Activated CD8-positive, alpha-beta memory T cell treated with anti-CD3 and anti-CD28 coated beads for 4 hours (primary cell): ENCODE measurements at places on chromosomes 11 and 22.

GRCh38 chr11:58057481-58057880, 26.7 kb downstream of the OR6Q1 start:
- DNase-seq = no peak

- no peak for DNase-seq
Measured at GRCh38 chr11:18578975-18579598, 9.4 kb downstream of the UEVLD start.

- DNase-seq = no peak
Measured at GRCh38 chr22:47927648-47928210, 1165.3 kb downstream of the TBC1D22A start.

DNA sequence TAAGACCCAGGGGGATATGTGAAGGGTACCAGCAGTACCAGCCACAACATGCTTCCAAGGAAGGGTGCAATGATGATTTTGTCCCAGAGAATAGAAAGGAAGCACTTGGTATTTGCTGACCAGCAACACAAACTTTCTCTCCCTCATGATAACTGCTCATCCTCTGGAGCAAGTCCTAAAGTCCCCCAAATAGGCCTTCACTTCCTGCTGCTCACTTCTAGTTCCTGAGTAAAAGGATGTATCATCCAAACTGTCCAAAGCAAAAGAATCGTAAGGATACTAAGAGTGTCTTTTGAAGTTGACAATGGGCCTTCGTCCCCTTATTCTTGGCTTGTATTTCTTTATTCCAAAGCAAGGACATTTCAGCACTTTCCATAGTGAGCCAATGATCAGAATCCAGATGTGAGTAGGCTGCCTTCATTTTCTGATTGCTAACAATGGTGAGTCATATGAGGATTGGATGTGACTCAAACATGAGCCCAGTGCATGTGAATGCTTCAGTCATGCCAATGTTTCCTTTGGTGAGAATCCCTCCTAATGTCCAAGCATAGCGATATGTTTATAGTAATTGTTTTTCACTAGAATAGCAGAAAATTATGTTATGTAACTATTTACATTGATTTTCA, 243.4 kb upstream of the POU2AF2 start:
- no peak for DNase-seq

GRCh38 chr22:49535527-49536125, 292.0 kb downstream of the BRD1 start:
- DNase-seq = no peak

DNA sequence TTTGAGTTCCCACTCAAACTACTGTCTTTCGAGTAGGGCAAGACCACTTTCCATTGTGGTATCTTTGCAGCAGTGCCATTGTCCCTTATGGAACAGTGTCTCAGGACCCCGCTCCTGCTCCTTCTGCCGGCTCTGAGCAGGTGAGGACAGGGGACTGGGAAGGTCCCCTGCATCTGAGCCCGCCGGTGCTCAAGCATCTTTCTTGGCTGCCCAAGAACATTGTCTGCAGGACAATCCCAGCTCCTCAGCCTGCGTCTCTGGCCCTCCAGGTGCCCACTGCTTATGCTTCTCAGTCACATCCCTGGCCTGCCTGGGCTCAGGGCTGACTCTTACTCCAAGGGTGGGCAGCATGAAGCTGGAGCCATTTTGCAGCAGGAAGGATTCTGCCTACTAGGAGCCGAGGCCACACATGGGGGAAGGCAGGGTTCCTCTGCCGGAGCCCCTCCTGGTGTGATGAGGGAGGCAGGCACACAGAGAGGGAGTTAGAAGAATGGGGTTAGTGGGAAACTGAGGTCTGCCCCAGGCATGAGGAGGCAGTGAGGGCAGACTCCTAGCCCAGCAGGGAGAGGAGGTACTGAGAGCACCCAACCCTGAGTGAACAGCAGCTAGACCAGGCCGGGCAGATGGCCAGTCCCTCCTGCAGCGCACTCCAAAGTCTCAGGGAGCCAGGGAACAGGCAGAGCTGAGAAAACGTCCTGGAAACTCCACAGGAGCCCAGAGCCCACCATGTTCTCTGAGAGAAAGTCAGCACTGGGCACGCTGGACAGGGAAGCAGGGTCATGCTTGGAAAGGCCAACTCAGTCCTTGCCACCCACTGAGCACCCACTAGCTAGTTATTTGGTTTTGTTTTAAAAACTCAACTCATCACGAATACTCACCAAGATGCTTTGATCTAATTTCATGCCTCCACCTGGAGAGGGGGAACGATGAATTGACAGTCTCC, 7.5 kb upstream of the PPARA start:
- no peak for DNase-seq

DNA sequence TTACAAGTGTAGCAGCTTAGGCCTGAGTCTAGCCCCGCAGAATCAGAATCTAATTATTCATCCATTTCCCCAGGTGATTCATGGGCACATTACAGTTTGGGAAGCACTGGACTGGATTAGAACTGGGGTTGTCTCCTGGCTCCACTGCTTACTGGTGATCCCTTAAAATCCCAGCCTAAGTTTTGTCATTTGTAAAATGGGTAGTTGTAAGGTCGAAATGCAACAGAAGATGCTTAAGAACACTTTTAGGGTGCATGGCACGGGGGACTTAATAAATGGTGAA, 1.3 kb downstream of the STX3 start:
- DNase-seq = no peak

DNA sequence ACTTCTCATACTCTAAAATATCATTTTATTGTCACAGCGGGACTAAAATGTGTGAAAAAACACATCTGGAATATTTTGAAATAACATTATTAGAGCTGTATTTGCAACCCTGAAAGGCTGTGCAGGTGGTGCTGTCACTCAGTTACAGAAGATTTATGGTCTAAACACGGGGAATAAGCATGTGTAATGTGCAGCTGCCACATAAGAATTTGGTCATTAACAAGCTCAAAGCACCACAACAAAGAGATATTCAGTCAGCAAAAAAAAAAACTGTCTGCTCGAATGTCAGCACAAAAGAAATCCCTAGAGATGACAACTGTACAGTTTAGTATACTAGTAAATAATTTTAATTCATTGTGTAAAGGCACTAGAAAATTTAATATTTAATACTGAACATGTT, 31.3 kb downstream of the TMEM123 start:
- no peak for DNase-seq

DNA sequence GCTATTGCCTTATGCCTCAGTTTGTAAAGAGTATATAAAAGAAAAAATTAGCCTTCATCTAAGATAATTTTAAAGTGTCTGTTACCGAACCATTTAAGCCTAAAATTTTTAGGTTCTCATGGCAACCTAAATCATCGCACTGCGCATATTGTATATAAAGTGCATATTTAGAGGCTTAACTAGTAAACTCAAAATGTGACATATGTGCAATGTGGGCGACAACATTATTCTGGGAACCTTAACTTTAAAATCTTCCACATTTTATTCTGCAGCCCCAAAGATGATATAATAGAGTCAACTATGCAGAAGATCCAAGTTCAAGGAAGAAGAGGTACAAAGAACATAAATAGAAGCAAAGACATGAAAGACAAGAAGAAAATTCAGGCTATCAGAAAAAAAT, 23.0 kb downstream of the CELF1 start:
- no peak for DNase-seq

- DNase-seq = no peak
Measured at GRCh38 chr22:39675947-39676346, 105.4 kb downstream of the CACNA1I start.

GRCh38 chr11:15852179-15852578, 504.2 kb downstream of the SOX6 start:
- DNase-seq = no peak

DNA sequence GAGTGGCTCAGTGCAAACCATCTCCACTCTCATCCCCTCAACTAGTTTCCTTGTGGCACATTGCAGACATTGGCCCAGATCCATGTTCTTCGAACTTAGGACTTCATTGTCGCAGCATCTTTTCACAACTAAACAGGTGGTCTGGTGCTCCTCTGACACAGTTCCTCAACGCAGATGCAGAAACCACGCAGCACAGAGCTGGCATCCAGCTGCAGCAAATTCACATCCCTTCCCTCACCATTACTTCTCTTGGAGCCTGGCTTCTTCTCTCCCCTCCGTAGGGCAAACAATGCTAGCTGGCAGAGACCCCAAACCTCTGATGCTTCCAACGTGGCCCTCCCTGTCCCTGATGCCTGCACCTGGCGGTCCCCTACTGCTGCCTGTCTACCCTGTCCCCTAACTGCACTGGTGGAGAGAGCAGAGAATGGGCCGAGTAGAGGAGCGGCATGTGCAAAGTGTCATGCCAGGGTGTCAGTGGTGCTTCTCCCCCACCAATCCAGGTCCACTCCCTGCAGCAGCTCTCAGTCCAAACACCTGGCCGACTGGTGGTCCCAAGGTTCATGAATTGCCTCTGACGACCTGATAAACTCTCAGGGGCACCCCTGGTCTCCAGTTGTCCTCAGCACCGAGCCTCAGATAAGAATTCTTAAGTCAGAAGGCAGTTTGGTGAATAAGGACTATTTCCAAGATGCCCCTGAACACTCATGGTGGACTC, 18.1 kb downstream of the TMPRSS13 start:
- no peak for DNase-seq

DNA sequence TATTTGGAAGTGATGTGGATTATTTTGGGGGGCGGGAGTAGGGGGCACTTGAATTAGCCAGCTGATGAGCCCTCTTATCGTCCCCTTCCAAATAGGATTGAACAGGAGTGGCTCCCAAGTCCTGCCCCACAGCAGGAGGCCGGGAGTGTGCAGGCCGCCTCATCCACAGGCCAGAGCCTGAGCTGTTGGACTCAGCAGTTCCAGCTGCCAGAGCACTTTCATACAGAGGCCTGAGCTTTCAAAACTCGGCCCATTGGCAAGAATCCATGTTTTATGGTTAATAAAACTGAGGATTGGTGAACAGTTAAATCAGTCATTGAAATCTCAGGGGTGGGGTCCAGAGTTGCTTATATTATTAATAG, 9.6 kb downstream of the FAM118A start:
- DNase-seq = no peak

DNA sequence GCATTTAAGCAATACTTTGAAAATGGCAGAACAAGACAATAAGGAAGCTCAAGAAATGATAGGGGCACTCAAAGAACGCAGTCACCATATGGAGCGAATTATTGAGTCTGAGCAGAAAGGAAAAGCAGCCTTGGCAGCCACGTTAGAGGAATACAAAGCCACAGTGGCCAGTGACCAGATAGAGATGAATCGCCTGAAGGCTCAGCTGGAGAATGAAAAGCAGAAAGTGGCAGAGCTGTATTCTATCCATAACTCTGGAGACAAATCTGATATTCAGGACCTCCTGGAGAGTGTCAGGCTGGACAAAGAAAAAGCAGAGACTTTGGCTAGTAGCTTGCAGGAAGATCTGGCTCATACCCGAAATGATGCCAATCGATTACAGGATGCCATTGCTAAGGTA, 51.9 kb downstream of the SPECC1L start:
- no peak for DNase-seq

GRCh38 chr11:31442086-31442485, 67.3 kb downstream of the IMMP1L start:
- DNase-seq = no peak

DNA sequence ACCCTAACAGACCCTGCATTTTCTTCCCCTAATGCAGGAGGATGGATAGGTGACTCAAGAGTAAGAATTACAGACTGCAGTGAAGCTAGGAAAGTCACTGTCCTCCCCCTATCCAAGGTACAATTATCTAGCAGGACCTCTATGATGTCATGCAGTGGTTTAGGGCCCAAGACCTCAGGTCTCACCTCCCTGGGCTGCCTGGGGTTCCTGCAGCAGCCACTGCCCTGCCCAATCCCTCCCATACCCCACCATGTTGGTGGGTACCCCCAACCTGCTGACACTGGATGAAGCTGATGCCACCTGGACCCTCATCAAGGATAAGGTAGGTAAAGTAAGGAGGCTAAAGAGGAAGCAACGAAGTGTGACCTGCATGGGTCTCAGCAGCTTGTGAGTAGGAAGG, at the start of gene C11orf42:
Gene C11orf42 (plus strand): TSS at position 192 of the 400 bp plus-strand sequence. CDS start 59 bp downstream, at position 251.
- DNase-seq = no peak

GRCh38 chr11:44625759-44626523, 60.5 kb downstream of the CD82 start:
- DNase-seq = no peak

DNA sequence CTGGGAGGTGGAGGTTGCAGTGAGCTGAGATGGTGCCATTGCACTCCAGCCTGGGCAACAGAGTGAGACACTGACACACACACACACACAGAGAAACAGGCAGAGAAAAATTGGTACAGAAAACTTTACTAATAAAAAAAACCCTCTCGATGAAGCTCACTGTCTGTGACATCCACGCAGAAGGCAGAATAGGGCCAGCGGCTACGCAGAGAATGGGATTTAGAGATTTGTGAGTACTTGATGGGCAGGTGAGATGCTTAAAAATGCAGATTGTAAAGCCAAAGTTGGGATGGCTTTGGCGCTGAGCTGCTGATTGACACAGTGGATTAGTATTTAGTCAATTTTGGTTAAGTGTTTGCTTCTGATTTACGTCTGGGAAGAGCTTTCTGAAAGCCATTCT, 561.1 kb downstream of the TBC1D22A start:
- DNase-seq = no peak

DNA sequence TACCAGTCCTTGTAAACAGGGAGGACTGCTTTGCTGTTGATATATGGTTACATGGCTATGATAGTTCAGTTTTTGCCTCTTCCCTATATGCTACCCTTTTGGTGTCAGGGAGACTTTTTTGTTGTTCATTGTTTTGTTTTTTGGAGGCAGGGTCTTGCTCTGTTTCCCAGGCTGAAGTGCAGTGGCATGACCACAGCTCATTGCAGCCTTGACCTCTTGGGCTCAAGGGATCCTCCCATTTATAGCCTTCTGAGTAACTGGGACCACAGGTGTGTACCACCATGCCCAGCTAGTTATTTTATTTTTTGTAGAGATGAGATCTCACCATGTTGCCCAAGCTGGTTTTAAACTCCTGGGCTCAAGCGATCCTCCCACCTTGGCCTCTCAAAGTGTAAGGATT, 38.6 kb upstream of the SPTBN2 start:
- no peak for DNase-seq

GRCh38 chr11:4095509-4096230, 1.1 kb downstream of the RRM1 start:
- no peak for DNase-seq

DNA sequence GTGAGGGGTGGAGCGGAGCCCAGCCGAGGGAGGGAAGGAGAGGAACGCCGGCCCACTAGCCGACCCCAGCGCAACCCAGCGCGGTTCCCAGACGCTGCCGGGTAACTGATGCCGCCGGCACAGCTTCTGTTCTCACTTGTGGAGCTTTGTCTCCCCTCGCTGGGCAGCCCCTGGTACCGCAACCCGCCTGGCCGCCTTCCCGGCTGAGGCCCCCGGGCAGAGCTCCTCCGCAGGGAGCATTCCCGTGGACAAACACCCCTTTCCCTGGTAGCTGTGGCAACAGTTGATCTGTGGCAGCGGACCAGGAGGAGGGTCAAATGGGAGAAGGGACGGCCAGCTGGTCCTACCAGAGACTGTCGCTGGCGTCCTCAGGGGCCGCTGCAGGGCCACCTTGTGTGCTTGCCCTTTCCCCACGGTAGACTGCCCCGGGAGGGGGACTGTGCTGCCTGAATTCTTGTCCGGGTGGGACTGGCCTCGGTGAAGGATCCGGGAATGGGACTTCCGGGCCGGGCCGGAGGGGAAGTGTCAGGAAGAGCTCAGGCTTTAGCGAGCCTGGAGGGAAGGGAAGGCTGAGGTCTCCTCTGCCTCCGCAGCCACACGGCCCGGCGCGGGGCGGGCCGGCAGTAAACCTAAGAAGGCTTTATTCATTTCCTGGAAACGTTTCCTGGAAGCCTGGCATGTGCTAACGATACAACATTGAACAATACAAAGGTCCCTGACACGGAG, 468.0 kb downstream of the OPCML start:
- DNase-seq = no peak

- DNase-seq = no peak
Measured at GRCh38 chr11:65355776-65356393, 1.3 kb downstream of the TIGD3 start.

GRCh38 chr22:48804811-48805301, 1022.8 kb downstream of the BRD1 start:
- no peak for DNase-seq
